ENCODE measurements at places on chromosomes 5 and 9.

- no peak for DNase-seq
Observed at GRCh38 chr9:136543280-136543679, 2.6 kb downstream of the NOTCH1 start.

DNA sequence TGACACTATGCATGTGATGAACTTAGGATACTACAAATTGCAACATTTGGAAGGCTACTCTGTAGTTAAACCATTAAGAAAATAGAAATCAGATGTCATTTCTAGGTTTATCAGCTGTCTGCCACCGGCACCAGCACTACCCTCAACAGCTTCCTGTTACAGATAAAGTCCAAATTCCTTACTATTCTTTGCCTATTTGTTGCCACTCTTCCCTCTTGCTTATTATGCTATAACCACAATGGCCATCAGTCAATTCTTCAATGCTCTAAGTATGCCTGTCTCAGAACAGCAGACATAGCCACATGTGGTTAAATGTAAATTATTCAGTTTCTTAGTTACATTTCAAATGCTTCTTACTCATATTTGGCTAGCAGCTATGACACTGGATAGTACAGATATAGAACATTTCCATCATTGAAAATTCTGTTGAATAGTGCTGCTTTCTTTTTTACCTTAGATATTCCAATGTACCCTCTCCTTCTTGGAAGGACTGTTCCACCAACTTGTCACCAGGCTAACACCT lies 21.0 kb downstream of the DHX29 start:
- DNase-seq: no peak

DNA sequence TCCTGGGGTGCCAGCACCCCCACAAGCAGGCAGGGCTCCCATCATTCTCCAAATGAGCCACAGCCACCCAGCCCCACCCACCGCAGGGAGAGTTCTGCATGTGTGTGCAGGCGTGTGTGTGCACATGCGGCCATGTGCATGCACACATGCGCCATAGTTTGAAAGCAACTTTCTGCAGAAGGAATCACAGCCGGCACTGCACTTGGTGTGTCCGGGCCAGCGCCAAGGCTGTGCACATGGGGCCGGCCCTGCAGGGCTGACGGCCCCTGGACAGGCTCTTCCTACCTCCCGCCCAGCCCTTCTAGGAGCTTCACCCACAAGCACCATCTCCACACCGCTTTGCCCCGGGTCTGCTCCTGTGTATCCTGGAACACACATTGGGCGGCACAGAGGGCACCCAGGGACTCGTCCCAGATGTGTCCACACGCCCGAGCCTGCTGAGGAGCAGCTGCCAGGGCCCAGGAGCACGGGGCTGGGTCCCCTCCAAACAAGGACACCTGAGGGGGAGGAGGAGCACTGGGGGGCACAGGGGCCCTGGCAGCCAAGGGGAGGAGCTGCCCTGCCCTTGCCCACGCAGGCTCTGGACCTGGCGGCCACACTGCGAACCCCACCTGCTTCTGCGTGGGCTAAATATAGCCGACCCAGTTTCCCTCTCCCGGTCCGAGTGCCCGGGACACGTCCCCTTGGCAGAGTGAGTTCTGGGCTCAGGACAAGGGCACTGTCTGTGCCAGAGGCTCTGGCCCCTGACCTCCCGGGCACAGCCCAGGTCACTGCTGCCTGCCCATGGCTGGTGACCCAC lies 19.1 kb downstream of the TPPP start:
- peak; percentile 29 for DNase-seq

DNA sequence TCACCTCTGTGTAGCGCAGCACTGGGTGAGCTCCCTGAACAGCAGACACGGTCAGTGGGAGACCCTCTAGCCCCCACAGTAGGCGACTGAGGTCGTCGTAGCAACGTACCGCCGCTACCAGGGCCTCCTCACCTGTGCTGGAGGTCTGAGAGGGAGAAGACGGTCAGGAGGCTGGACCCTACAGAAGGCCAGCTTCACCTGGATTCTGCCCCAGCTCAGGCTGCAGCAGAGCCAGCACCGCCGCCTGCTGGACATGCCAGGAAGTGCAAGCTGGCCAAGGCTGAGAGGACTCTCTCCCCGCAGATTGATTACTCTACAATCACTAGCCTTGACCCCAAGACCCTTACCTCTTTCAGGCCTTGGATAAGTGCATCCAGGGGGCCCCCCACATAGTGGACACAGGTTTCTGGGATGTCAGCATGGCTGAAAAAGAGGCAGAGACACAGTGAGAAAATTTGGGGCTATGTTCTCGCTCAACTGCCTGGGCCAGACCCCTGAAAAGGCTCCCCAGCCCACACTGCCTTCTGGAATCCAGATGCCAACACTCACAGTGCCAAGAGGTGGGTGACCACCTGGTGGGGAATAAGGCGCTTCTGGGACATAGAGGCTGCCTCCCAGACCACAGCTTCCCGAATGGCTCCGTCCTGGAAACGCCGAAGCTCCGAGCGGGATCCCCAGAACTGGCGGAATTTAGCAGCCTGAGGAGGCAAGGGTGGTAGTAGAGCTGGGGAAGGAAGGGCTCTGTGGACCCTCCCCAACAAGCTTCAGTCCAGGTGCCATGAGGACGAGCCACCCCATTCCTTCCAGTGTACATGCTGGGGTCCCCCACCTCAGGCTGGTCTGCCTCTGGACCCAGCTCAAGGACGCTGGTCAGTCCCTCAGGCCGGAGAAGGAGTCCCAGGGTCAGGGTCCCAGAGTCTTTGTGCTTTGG lies 6.9 kb downstream of the NOL6 start:
- peak; percentile 62 for DNase-seq

DNA sequence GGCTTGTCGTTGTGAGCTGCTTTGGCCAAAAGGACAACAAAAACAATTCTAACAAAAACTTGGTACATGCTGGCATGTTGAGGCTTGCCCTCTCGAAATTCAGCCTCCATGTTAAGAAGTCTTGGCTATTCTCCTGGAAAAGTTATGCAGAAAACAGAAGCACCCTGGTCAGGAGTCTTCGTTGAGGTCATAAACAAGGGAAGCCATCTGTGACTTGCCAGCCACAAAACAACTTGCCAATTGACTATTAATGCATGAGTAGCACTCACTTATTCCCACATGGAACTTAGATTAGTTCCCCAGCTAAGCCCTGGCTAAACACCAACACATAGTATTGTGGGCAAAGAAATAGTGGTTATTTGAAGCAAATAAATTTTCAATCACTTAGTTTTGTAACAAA lies 521.0 kb upstream of the CHD1 start:
- DNase-seq: no peak

GRCh38 chr5:145981589-145982571 lies 45.5 kb downstream of the SH3RF2 start:
- no peak for DNase-seq

- DNase-seq: no peak
Observed at GRCh38 chr9:84834426-84834825, 164.9 kb downstream of the NTRK2 start.

- DNase-seq: no peak
Observed at GRCh38 chr9:81489046-81489445, 200.3 kb downstream of the TLE1 start.

DNA sequence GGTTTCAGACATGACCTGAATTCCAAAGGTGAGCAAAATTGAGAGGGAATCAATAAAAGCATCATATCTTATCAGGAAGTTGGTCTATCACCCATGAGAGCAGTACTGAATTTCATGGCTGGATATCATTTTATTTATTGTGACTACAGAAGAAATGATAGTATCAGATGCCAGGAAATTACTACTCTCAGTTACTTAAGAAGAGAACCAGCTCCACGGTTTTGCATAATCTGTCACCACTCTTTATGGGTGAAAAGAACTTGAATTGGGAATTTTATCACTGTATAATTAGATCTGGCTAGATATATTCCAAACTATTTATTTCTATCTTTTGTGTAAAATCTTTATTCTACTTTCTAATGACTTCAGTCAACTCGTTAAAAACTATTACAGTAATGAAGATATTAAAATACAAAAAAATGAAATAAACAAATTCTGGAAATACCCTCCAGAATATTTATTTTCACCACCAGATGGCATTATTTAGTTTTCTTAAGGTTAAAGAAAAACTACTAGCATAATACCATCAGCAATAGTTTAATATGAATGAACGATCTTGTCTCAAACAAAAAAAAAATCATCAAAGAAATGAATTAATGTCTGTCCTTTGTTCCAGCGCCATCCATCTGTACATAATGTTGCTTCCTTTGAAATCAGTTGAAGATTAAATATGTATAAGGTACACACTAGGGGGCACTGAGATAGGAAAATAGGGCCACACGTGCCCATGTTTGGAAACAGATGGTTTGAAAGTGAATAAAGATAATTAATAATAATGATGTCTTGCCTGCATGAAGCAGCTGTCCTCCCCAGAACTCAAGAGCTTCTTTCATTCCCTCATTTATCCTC lies 84.7 kb upstream of the SLCO6A1 start:
- no peak for DNase-seq

- DNase-seq: no peak
Observed at GRCh38 chr9:81848472-81848871, 79.8 kb upstream of the SPATA31D4 start.

DNA sequence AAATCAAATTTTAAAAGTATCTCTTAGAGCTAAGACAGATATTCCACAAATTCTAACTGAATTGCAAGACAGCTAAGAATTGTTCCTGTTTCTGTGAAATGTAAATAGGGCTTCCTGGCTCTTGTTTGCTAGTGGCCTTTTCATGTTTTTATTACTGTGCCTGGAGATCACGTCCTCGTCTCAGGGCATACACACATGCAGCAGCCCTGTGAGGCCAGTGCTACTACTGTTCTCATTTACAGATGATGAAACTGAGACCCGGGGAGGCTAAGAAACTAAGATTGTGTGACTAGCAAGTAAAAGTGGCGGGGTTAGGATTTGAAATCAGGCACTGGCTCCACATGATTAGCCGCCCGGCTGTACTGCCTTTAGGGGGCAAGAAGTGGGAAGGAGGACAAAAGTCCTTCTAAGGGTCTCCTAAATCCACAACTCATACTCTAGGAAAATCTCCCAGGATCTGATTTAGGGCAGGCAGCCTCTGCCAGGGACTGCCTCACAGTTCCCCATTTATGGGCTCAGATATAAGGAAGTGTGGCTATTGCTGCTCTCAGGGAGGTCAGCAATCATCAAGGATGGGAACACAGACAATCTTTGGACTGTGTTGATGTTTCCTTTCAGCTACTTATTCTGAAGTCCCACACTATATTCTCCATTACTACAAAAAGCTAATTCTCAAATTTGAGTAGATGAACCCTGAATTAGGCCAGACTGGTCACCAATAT lies 7.9 kb downstream of the PRUNE2 start:
- no peak for DNase-seq
